ENCODE measurements at places on chromosomes 16 and 17. TPM values are rescaled to one million over a fixed set of nuclear protein-coding genes. Genes with fewer than 3 reads are reported as not detected.

CD300A gene
- total RNA-seq: not detected

IGSF6 gene
- total RNA-seq: not detected

SLC16A6 gene
- total RNA-seq: 3.4 TPM

FZD2 gene
- 70.3 TPM for total RNA-seq

KRT222 gene
- total RNA-seq: not detected

ZG16 gene
- total RNA-seq: not detected

TEX14 gene
- under 0.01 TPM for total RNA-seq

PPP4C gene
- 163 TPM for total RNA-seq

KCNJ12 gene
- total RNA-seq: 0.61 TPM

SLC52A1 gene
- total RNA-seq: 0.36 TPM

FBXW10B gene
- total RNA-seq: 6.7 TPM

MRPL38 gene
- total RNA-seq: 30.1 TPM

RHBDL3 gene
- total RNA-seq: 0.49 TPM

HEATR9 gene
- not detected for total RNA-seq

CCL17 gene
- total RNA-seq: not detected

TBC1D3C gene
- not detected for total RNA-seq

FNDC8 gene
- total RNA-seq: not detected

ARL5C gene
- not detected for total RNA-seq

GLTPD2 gene
- total RNA-seq: not detected

CSNK2A2 gene
- 25.6 TPM for total RNA-seq

PRAC2 gene
- not detected for total RNA-seq

PRPSAP1 gene
- 25.6 TPM for total RNA-seq

HOXB9 gene
- total RNA-seq: not detected

SLFN12 gene
- 24.5 TPM for total RNA-seq

TMEM88 gene
- 0.24 TPM for total RNA-seq

SDK2 gene
- 1.5 TPM for total RNA-seq

HBQ1 gene
- not detected for total RNA-seq

ACAP1 gene
- 0.97 TPM for total RNA-seq

SEZ6L2 gene
- 1.1 TPM for total RNA-seq

TGFB1I1 gene
- 139 TPM for total RNA-seq

PITPNC1 gene
- total RNA-seq: 3.9 TPM

NACA2 gene
- not detected for total RNA-seq

SEPTIN12 gene
- total RNA-seq: not detected

ADAD2 gene
- total RNA-seq: not detected

HS3ST3A1 gene
- total RNA-seq: 40.1 TPM

ARL17B gene
- total RNA-seq: 6.2 TPM

AGRP gene
- not detected for total RNA-seq

HSD3B7 gene
- total RNA-seq: 52.1 TPM

TBC1D3I gene
- total RNA-seq: 0.73 TPM

GJC1 gene
- total RNA-seq: 33.4 TPM

SLFN11 gene
- 43.2 TPM for total RNA-seq

KRTAP9-4 gene
- not detected for total RNA-seq

SLC47A2 gene
- total RNA-seq: 0.36 TPM

P2RX1 gene
- total RNA-seq: not detected

NOD2 gene
- total RNA-seq: 1.5 TPM

RHBDL1 gene
- 2.9 TPM for total RNA-seq

ZNF213 gene
- total RNA-seq: 11.7 TPM

OR3A2 gene
- total RNA-seq: under 0.01 TPM

TAC4 gene
- not detected for total RNA-seq

KCNH6 gene
- not detected for total RNA-seq

HSD17B1 gene
- 0.81 TPM for total RNA-seq

PRR11 gene
- total RNA-seq: 127 TPM

CCL1 gene
- total RNA-seq: not detected

Data from hair follicle dermal papilla cell (primary cell).